HepG2 (cell line): ENCODE measurements at places on chromosomes 2 and 18.

DNA sequence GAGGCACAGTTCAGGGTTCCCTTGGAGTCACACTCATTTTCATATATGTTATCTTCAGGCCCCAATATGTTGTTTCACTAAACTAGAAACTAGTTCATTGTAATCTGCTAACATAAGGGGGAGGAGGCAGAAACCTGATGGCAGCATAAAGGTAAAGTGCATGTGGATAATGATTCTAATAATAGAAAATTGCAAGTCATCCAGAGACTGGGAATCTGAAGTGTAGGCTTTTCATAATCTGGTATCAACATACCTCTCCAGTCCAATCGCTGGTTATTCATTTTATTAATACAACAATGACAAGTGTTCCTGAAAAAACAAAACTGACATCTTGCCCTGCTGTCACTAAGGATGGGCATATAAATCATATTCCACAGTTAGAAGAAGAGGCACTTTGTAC lies 326.3 kb upstream of the ZNF804A start:
- no peak overlapping the region for H3K4me3 ChIP-seq
- no peaks in the 10 kb centered on the region for H3K36me3 ChIP-seq
- no peak for DNase-seq
- no peak overlapping the region for H3K27ac ChIP-seq

GRCh38 chr2:114543236-114543766 lies 100.9 kb downstream of the DPP10 start:
- no peak overlapping the region for H3K4me3 ChIP-seq
- H3K27ac ChIP-seq = no peak overlapping the region
- DNase-seq = peak; percentile 68

- peaks cover 27% of the 10 kb centered on the region for H3K27me3 ChIP-seq
- no peaks in the 10 kb centered on the region for H3K36me3 ChIP-seq
- no peak overlapping the region for H3K4me3 ChIP-seq
- no peak overlapping the region for H3K27ac ChIP-seq
- DNase-seq = no peak
Observed at GRCh38 chr2:172977270-172978062, 98.2 kb upstream of the MAP3K20 start.

DNA sequence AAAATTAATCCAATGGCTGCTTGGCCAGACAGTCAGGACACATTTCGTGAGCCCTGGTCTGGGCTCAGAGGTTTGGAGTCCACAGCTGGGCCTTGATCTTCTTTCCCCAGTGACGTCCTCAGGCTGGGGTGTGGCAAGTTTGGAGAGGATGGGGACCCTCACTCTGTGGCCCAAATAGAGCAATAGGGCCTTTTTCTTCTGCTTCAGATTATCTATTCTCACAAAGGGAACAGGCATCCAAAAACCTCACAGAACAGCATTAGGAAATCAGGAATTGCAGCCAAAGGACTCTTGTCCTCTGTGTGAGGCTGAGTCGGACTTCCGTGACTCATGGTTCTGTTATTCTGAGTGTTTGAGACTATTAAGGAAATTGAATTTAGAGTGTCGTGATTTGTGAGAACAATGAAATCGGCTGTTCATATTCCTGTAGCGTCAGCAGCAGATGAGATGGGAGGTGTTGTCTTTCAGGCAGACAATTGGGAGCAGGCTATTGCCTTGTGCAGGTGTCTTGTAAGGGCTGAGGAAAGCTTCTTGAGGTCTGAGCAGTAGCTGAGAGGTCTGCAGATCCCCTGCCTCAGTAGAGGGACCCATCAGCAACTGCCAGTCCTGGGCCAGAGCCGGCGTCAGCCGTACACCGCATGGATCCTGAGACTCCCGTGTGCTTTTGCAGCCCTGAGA lies 113.8 kb downstream of the SH3RF3 start:
- DNase-seq = no peak
- no peak overlapping the region for H3K27ac ChIP-seq
- peaks cover 14% of the 10 kb centered on the region; the same call in 1 of the 3 replicates for H3K27me3 ChIP-seq
- no peaks in the 10 kb centered on the region for H3K4me1 ChIP-seq
- H3K36me3 ChIP-seq = no peaks in the 10 kb centered on the region

DNA sequence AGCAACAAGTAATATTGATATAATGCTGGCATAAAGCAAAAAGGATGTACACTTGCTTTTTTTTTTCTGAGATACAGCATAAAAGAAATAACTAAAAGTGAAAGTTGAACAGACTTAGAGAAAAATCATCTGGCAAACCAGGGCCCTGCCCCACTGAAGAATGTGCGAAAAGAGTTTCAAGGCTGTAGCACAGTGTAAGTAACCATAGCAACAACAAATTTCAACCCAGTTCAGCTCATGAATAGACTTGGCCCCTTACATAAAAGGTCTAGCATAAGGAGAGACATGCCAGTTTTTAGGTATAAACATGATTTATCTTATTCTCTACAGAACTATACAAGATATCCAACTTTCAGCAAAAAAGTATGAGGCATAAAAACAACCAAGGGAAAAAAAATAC lies 113.7 kb upstream of the GYPC start:
- H3K27me3 ChIP-seq = no peaks in the 10 kb centered on the region; the same call in 1 of the 2 replicates
- no peaks in the 10 kb centered on the region for H3K4me1 ChIP-seq

DNA sequence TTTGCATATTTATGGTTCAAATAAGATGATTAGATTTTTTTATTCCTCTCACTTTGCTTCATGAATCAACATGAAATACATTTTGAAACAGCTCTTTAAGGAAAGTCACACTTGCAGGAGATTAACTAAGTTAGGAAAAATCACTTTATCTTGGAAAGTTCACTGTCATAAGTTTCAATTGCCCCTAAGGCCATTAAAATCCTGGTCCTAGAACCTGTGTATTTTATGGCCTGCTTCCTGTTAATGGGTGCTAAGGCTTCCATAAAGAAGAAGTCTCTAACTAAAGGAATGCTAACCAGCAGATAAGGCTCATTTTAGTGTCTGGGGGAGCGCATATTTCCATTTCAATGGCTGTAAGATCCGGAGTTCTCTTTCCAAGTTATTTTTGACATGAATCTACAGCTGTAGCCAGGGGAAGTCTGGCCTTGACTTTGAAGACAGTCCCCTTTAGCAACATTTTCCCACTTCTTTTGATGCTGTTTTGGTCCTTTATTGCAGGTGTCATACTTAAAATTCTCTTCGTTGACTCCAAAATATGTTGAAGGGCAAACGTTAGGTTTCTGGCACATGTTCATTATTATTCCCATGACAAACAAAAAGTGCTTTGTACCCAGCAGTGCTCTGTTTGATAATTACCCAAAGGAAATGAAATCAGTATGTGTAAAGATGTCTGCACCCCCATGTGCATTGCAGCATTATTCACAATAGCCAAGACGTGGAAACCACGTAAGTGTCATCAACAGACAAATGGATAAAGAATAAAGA lies 34.4 kb upstream of the SH3BP4 start:
- DNase-seq = no peak
- H3K27ac ChIP-seq = no peak overlapping the region
- H3K4me3 ChIP-seq = no peak overlapping the region
- no peaks in the 10 kb centered on the region; the same call in 1 of the 2 replicates for H3K27me3 ChIP-seq
- no peaks in the 10 kb centered on the region for H3K36me3 ChIP-seq
- peaks cover 38% of the 10 kb centered on the region for H3K4me1 ChIP-seq

DNA sequence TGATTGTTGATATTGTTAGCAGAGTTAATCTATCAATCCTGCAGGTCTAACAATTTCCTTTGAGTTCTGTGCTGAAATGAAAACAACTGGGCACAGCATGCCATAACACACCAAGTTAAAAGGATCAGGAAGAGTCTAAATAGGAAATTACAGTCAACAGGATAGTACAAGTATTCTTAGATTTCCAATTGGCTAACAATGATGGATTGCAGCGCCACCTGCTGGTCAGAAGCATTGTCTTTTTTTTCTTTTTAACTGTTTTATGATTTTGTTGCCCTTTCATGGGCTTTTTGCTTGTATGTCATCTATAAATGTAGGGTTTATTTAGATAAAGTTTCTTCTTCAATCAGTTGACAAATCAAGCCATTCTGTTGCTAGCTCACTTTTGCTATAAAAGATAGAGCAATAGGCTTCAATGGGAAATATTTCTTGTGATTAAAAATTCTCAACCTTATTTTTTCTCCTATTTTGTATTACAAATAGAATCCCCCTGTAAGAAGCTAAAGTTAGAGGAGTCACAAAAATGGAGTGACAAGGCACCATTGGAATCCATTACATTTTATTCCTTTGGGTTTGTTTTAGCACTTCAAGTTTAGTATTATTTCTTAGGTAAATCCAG lies 40.8 kb upstream of the RPRM start:
- H3K27ac ChIP-seq = no peak overlapping the region
- H3K4me3 ChIP-seq = no peak overlapping the region
- no peaks in the 10 kb centered on the region for H3K36me3 ChIP-seq
- H3K4me1 ChIP-seq = no peaks in the 10 kb centered on the region
- DNase-seq = peak; percentile 50

- DNase-seq = no peak
- no peaks in the 10 kb centered on the region for H3K4me1 ChIP-seq
Observed at GRCh38 chr18:24342347-24342746, 55.3 kb downstream of the OSBPL1A start.

- H3K27me3 ChIP-seq = no peaks in the 10 kb centered on the region
- no peak overlapping the region for H3K4me3 ChIP-seq
- H3K27ac ChIP-seq = no peak overlapping the region
- H3K36me3 ChIP-seq = no peaks in the 10 kb centered on the region
Observed at GRCh38 chr18:10232062-10232461, 222.4 kb upstream of the APCDD1 start.
